ENCODE measurements at places on chromosomes 3 and 15.

DNA sequence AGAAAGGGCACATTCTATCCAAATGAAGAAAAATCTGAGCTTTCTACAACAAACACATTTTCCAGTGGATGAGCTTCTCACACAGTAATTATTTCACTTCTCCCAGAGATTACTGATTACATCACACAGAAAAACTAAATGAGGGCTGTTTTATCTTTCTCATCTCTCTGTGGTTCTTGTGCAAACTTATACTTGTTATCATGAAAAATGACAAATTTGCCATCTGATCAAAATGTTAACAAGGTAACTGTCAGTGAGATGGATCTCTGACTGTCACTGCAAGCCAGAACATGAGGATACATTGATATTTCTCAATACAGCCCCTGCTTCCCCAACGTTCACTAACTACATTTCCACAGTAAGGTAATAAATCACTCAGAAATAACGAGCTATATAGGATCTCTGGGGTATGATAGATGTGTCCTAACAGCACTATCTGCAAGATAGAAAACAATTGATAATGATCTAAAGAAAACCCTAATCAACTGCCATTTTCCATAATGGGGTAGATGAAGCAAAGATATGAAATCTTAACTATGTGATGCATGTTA is 829.3 kb upstream of the CFAP20DC start:
- DNase-seq = no peak

DNA sequence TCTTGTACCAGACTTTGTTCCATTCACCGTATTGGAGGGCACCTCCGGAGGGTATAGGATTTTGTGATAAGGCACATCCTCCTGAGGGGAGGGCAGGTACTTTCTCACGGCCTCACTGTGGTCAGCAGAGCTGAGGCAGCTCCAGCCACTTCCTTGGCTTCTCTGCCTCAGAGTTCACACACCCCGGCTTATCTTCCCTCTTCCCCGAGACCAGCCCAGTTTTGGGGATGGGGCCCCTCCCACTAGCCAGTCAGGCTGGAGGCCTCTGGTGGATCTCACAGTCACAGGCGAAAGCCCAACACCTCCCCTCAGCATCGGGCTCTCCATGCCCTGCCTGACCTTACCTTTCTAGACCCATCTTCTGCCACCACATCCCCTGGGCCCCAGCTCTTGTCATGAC is 316.2 kb upstream of the CTDSPL start:
- no peak for DNase-seq

DNA sequence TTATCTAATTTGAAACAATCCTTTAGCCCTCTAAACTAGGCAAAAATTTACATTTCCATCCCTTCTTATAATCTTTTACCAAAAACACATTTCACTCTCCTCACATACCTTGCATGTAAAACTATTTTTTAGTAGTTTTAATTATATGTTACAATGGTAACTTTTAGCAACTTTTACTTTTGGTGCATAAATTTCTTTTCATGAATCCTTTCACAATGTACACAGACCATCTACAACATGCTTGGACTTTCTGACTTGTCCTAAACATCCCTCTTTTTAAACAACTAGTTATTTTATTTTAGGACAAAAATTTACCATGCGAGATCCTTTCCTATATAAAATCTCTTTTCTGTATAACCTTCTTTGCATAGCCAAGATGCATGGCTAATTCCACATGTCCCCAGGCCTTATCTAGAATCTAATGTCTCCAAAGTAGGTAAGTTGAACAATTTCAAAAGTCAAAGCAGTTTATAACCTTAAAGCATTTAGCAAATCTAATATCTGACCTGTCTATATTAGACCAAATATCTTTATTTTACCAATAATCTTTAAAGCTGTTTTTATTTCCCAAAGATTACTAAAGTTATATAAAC is 14.4 kb upstream of the ALDH1L1 start:
- DNase-seq = no peak

DNA sequence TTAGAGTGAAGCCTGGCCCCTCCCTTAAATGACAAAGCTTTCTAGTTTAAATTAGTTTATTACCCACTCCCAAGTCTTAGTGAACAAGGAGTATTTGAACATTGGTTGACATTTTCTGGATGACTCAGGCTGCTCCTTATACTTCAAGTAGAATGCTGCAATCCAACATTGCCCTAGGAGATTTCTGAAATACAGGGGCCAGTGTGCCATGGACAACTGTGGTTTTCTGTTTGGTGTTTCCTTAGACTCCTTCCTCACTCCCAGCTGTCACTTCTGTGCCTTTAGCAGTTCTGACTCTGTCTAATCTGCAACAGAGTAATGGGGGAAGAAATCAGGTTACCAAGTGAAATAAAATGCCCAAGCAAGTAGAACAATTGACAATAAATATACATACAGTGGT is 116.1 kb upstream of the P2RY1 start:
- DNase-seq = no peak

GRCh38 chr3:132595014-132595413 is 2.1 kb upstream of the ACKR4 start:
- DNase-seq = no peak

DNA sequence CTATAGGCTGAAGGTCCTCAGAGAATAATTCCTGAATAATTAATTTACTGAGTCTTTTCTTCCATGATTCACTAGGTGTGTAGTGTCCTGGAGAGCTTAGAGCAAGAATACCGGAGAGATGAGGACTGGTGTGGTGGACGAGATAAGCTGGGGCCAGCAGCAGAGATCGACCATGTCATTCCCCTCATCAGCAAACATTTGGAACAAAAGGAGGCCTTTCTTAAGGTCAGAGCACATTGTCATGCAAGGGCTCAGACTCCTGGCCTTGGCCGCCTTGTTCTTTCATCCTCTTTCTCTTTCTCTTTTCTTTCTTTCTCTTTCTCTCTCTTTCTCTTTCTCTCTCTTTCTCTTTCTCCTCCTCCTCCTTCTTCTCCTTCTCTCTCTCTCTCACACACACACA is 291.4 kb upstream of the UMPS start:
- DNase-seq = no peak

DNA sequence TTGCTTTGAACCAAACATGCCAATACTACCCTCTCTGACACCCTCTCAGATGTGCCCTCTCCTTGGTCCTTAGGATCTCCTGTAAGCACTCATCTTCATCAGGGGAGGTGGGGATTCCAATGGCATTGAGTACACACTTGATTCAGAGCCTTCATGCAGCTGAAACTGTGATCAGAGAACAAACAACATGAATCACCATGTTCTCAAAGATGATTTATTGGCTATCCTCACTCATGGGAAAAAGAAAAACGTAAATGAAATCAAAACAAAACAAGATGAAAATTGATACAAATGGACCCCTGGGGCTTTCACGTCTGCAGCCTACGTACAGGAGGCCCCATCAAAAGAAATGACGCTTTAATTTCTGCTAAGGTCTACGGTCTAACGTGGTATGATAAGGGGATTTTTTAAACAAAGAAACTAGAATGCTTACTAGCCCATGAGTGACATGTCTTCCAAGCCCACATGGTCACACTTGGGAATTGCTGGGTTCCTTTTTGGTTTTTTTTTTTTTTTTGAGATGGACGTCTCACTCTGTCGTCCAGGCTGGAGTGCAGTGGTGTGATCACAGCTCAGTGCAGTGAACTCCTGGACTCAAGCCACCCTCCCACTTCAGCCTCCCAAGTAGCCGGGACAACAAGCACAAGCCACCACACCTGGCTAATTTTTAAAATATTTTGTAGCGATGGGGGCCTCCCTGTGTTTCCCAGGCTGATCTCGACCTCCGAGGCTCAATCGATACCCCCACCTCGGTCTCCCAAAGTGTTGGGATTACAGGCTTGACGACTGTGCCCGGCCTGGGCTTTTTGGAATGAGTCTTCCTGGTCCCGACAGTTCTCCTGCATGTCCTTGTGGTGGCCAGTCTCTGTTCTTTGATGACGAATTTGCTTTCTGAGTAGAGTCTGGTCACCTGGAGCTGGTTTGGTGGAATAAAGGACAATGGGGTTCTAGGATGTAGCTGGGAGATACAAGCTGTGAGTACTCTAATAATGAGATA is 202.6 kb downstream of the XXYLT1 start:
- DNase-seq = no peak

DNA sequence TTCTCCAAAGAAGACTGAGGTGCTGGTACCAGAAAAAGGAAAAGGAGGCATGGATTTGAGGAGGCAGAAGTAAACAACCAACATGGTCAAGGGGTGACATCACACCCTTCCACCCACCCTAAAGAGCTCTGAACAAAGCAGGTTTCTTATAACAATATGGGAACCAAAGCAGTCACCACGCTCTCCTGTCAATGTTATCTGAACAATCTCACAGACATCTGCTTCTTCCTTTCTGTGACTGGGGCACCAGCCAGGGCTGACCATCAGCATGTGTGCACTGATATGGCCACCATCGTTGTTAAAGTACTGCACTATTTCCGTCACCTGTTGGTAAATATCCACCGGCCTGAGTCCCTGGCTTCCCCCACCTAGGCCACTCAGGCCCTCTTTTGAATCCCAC is 252.9 kb downstream of the SHQ1 start:
- no peak for DNase-seq

GRCh38 chr3:177483182-177483967 is 286.1 kb upstream of the TBL1XR1 start:
- no peak for DNase-seq

DNA sequence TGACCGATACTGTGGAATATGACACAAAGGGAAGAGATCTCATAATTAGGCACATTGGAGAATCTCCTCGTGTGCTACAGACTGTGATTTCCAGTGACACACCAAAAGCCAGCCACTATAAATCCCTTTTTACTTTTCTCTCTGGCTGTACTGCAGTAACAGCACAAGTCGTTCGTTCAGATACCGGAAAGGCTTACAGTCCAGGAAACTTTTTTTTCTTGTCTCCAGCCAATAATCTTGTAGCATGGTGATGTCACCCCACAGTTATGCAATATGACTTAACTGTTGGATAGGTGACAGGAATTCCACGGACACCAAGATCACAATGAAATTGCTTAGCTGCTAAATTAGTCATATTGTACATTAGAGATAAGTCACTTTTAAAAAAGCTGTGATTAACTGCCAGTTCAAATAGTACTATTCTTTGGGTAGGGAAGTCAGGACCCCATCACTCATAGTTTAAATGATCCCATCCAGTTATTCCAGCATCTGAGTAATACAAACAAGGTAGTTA is 36.3 kb upstream of the TSC22D2 start:
- no peak for DNase-seq

DNA sequence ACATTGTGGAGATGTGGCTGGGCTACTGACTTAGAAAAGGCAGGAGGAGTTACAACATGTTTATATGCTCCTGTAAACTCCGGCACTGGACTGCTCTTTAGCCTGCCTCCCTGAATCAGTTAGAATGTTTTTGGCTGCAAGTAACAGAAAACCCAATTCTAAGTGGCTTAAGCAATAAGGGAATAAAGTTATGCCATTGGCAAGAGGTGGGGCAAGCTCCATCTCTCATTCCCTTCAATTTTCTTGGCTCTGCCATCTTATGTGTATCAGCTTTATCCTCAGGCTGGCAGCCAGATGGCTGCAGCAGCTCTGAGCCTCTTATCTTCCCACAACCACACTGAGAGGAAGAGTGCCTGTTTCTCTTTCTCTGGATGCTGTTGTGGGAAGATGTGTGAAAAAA is 22.4 kb upstream of the MEIS2 start:
- no peak for DNase-seq

DNA sequence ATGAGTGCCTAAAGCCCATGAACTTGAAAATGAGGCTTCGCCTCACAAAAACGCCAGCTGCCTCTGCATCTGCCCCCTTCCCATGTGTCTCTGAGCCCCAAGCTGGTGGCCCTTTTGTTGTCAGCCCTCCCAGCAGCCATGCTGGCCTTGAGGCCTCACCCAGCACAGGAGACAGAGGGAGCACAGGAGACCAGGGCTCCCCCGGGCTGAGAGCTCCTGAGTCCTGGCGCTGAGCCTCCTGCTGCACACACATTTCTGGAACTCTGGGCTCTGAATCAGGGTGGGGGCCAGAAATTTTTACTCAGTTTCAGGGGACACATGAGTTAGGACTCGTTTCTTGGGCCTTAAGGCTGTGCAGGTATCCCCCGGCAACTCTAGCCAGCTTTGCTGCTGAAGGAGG is 56.4 kb upstream of the ACAD9 start:
- DNase-seq = no peak
